GM12891 (cell line): ENCODE measurements at places on chromosomes 5 and 9.
A peak's percentile ranks its signal among the peaks of the same experiment; 100 is the strongest.

- no peak for DNase-seq
Observed at GRCh38 chr5:41908374-41909079, 4.4 kb downstream of the RIMOC1 start.

- no peak for DNase-seq
Observed at GRCh38 chr9:89597711-89598362, 7.0 kb upstream of the GADD45G start.

- DNase-seq: no peak
Observed at GRCh38 chr9:12843735-12844134, 68.9 kb downstream of the LURAP1L start.

- DNase-seq: no peak
Observed at GRCh38 chr5:43041669-43042175, 1.6 kb upstream of the ANXA2R start.

GRCh38 chr9:117013440-117013995 lies 326.4 kb downstream of the TRIM32 start:
- DNase-seq: no peak

DNA sequence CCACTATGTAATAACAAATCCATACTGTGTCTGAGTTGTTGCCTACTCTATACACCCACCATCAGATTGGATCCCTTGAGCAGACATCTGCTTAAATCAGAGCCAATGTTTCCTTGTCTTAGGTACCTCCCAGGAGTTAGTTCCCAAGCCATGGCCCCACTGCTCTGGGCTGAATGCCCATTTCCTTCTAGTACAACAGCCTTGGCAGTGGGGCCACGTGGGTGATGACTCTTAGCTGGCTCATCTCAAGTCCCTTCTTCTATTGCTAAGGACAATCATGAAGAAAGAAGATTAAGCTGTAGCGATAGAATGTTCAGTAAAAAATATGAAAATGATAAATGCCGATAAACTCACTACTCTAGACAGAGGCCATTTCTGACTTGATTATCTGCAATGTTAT lies 16.6 kb downstream of the PTGR1 start:
- DNase-seq: no peak

- no peak for DNase-seq
Observed at GRCh38 chr5:42454216-42454995, 31.2 kb downstream of the GHR start.

DNA sequence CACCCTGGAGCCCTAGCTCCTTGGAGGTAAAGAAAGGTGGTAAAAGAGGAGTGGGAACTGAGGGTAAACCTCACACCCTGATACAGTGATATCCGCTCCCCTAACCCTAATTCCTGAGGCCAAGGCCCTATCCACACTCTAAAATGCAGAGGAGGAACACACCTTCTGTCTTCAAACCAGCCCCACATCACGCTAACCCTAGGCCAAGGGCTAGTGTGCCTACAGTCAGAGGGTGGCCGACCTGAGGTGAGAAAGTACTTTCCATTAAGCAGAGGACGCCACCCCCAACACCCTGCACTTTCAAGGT lies 590 bp downstream of the HDAC3 start:
- no peak for DNase-seq

DNA sequence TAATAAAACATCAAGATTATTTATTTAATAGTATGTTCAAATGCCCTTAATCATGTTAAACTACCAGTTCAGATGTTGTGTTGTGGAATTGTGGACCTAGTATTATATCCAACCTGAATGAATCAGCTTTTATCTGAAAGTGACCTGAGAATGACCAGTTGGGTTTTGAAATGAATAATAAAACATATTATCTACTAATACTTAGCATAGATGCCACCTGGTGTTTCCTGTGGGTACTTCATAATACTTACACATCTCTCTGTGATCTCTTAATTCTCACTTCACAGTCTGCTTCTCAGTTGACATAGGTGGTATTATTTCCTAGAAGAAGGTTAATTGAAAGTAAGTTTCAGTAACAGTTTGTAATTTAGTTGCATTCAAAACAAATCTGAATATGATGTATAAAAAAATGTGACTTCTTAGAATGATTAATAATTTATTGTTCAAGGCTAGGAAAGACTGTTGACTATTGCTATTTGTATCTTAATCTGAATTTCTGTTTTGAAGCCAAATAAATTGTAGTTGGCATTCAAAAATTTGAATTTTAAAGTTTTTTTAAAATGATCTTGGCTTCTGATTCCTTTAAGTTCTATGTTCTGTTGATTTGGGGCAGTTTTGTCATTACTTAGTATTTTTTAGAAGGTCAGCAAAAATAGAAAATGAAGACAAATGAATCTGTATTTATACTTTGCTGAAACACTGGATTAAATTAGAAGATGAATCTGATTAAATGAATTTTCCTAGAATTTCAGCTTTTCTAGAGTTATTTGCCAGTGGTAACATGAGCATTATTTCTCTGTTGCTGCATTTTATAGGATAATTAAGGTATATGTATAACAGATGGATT lies 48.2 kb downstream of the KIF2A start:
- DNase-seq: no peak

DNA sequence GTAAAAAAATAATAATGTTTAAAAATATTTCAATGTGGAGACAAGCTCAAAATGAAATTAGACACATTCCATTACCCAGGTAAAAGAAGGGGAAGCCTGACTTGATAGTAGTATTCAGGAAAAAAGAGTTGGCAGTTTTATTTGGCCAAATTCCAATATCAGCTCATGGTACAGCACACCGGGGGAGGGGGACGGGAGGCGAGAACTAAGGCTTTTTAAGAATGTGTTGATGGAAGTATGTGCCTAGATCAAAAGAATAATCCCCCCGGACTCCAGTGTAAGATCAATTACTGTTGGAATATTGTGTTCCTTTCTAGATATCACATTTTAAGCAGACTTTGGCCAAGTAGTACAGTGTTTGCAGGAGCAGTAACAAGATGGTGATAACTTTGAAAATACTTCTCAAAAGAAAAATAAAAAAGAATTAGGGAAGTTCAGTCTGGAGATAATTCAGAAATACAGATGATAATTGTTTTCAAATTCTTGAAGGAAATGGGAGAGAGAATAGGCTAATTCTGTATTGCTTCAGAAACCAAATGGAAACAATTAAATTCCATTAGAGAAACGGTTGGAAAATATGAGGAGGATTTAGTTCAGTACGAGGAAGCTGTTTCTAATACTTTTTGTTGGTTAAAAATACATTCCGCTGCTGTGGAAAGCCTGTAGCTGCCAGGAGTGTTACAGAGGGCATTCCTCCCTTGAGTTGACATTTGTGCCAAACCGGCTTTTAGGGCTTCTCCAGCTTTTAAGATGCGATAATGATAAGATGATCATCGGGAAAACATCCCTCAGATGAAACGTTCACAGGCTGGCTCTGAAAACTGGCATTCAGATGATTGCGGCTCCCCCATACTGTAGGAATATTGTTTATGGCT lies 98.1 kb upstream of the ERBIN start:
- no peak for DNase-seq

DNA sequence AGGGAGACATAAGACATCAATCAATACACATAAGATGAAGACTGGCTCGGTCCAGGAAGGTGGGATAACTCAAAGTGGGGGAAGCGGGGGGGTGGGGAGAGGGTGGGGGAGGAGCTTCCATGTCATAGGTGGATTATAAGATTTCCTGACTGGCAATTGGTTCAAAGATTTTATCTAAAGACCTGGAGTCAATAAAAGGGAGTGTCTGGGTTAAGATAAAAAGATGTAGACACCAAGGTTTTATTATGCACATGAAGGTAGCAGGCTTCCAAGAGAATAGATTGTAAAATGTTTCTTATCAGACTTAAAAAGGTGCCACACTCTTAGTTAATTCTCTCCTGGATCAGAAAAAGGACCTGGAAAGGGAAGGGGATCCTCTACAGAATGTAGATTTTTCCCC lies 25.6 kb upstream of the OTULINL start:
- no peak for DNase-seq

GRCh38 chr9:133709691-133710571 lies 28.2 kb downstream of the SARDH start:
- DNase-seq: no peak

DNA sequence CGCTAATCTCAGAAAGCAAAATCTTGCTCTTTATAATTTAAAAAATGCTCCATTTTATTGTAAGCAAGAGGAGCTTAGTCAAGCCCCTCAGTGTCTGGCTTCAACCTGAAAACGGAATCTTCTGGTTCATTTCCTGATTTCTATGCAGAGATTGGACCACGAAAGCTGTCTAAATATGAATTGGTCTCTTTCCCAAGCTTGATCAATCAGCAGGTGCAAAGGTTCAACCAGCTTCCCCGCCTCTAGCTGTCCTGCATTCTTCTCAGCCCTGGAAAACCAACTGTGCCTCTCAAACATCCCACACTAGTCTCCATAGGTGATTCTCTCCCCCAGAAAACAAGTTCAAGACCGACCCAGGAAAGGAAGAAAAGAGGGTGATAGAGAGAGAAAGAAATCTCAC lies 34.5 kb downstream of the FNBP1 start:
- DNase-seq: no peak

DNA sequence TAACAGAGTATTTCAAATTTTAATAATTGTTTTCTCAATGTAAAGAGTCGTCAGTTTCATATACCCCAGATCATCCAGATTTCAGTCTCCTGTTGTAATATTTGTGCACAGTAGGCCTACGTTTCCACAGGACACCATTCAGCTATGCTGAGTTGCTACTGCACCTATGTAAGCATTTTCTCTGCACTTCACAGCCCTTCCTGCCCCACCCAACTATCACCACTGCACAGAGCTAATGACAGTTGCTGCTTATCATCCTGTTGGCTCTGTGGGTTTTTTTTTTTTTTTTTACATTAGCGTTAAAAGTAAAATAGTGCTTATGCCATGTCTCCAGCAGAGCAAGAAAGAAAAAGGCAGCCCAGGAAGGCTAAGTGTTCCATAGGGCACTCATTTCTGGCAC lies 5.9 kb upstream of the PRKACG start:
- DNase-seq: no peak

- DNase-seq: no peak
Observed at GRCh38 chr9:123998970-123999621, 12.5 kb upstream of the LHX2 start.

- DNase-seq: no peak
Observed at GRCh38 chr5:127042593-127042992, 12.2 kb upstream of the MARCHF3 start.

- DNase-seq: peak; percentile 7
Observed at GRCh38 chr9:36632892-36633291, 60.2 kb downstream of the MELK start.

- DNase-seq: no peak
Observed at GRCh38 chr5:148209151-148209770, 6.4 kb downstream of the SPINK6 start.

GRCh38 chr5:130166839-130167490 lies 262.7 kb downstream of the CHSY3 start:
- no peak for DNase-seq

DNA sequence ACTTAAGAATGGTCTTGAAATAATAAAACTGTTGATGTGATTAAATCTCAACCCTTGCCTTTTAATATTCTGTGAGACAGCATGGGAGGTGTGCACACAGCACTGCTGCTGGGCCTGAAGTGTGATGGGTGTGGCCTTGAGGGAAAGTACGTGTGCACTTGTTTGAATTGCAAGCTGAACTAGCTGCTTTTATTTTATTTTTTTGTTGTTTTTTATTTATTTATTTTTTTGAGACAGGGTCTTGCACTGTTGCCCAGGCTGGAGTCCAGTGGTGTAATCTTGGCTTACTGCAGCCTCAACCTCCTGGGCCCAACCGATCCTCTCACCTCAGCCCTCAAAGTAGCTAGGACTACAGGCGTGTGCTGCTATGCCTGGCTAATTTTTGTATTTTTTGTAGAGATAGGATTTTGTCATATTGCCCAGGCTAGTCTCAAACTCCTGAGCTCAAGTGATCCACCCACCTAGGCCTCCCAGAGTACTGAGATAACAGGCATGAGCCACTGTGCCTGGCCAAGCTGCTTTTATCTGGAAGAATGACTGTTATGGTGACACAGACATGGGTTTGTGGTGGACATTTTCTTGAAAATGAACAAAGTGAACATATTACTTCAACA lies 58.9 kb downstream of the GPR107 start:
- DNase-seq: no peak

- DNase-seq: no peak
Observed at GRCh38 chr5:12526113-12526512, 621.9 kb upstream of the CTNND2 start.

- DNase-seq: no peak
Observed at GRCh38 chr5:61254969-61255555, 77.0 kb upstream of the ZSWIM6 start.

GRCh38 chr9:16870596-16871335 lies at the start of gene BNC2:
TSS of gene BNC2 (minus strand) at chr9:16870670. CDS start at chr9:16870648, 22 bp downstream.
- DNase-seq: peak; percentile 32

- no peak for DNase-seq
Observed at GRCh38 chr9:132998831-132999635, 20.5 kb downstream of the GFI1B start.

GRCh38 chr5:181188700-181189362 lies 16.2 kb downstream of the TRIM7 start:
- DNase-seq: no peak

- peak; percentile 13 for DNase-seq
Observed at GRCh38 chr9:86202338-86202882, 57.0 kb downstream of the C9orf153 start.

DNA sequence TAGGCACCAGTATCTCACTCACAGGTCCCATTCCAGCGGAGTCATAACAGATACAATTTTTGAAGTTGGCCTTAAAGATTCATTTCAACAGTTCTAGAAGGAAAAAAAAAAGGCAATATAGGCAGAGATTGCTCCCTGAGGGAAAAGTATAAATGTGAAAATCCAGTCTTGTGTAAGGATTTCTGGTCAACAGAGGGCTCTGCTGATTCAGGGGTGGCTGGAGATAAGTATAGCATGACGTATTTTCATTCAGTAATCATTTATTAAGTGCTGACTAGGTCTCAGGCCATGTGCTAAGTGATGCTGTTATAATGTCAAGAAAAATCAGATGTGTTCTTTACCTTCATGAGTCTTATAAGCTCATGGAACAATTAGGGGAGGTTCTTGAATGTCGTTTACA lies 377.3 kb upstream of the MEF2C start:
- DNase-seq: no peak

DNA sequence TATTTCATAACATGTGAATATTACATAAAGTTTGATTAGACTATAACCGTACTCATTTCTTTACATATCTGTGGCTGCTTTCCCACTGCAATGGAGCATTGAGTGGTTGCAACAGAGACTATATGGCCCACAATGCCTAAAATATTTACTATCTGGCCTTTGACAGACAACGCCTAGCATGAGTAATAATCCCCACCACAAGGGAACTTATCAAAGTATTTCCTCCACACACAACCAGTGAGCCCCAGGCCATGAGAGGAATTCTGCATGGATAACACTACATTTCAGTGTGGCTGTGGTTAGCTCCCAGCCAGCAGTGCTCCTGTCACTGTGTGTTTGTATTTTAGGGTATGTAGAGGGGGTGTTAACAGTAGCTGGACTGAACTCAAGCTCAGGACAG lies 54.8 kb downstream of the FAM81B start:
- no peak for DNase-seq

DNA sequence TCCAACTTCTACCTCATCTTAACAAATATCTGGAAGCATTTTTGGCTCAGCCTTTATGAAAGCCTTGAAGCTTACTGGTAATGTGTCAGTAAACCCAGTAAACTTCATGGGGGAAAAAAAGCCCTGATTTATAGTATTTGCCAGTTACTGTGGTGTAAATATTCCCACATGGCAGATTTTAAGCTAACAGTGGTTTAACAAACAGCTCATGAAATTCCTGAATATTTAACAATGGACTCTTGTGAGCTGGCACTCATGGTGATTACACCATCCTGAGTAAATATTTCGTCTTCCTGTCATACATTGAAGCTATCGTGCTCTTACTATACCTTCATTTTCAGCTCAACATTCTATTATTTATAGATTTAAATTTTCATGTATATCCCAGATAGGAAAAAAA lies 57.0 kb upstream of the ACOT12 start:
- no peak for DNase-seq
